ENCODE measurements at places on chromosomes 2 and 18. TPM values are rescaled to one million over a fixed set of nuclear protein-coding genes. Genes with fewer than 3 reads are reported as not detected.
A peak's percentile ranks its signal among the peaks of the same experiment; 100 is the strongest.

HAAO gene
- 14.8 TPM for total RNA-seq

GRCh38 chr18:70662588-70662987 lies 373.7 kb downstream of the SOCS6 start:
- no peak for DNase-seq
- no peak overlapping the region for H3K27ac ChIP-seq
- no peaks in the 10 kb centered on the region for H3K36me3 ChIP-seq
- no peaks in the 10 kb centered on the region for H3K4me1 ChIP-seq
- H3K4me3 ChIP-seq = no peak overlapping the region

DNA sequence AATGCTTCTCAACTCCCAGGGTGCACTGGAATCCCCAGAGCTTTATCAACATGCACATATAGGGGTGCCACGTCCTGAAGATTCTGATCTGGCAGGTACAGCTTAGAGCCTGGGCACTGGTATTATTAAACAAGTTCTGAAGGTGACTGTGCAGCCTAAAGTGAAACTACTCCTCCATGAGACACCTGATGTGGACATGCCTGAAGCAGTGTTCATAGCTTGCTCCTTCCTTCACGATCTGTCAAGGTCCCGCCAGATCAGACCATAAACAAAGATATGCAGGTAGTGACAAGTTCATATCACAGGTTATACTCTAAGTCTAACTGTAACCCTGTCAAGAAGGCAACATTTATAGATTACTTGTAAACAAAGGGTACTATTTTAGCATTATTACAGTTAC lies 65.3 kb upstream of the DNER start:
- H3K27ac ChIP-seq = no peak overlapping the region
- peaks cover 2% of the 10 kb centered on the region for H3K4me1 ChIP-seq
- DNase-seq = no peak
- H3K4me3 ChIP-seq = no peak overlapping the region
- H3K36me3 ChIP-seq = peaks cover 38% of the 10 kb centered on the region

GRCh38 chr2:37926635-37927034 lies 1.5 kb downstream of the RMDN2 start:
- no peak overlapping the region for H3K4me3 ChIP-seq
- no peaks in the 10 kb centered on the region for H3K36me3 ChIP-seq
- no peak for DNase-seq
- no peaks in the 10 kb centered on the region for H3K27me3 ChIP-seq
- H3K4me1 ChIP-seq = peaks cover 6% of the 10 kb centered on the region
- no peak overlapping the region for H3K27ac ChIP-seq

DNA sequence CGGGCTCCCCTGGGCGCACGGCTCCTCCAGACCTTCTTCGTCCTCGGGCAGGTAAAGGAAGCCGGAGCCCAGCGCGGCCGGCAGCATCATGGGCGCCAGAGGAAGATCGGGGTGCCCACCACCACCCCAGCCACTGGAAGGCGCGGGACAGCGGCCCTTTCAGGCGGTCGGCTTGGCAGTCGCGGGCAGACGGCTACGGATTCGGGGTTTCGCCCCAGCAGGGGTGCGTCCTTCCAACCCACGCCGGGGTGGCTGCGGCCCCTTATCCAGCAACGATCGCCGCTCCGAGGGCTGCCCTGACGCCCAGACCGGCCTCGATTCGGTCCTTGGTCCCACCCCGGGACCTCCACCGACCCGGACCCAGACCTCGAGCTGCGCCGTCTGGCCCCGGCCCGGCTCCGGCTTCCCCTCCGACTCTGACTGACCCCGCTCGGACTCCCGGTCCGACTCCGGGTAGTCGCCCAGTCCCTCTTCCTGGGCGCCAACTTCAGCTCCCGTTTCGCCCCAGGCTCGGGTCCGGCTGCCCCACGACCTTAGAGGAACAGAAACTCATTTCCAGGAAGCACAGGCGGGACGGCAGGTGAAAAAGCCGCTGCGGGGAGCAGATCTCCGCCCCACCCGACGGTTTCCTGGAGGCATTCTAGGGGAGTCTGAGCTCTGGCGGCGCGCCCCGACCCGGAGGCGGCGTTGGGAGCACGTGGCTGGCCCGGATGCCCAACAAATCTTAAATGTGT lies 30.2 kb upstream of the SSB start:
- peak overlapping the region; percentile 21 for H3K4me3 ChIP-seq
- no peak overlapping the region for H3K27ac ChIP-seq
- peaks cover 5% of the 10 kb centered on the region for H3K4me1 ChIP-seq

DNA sequence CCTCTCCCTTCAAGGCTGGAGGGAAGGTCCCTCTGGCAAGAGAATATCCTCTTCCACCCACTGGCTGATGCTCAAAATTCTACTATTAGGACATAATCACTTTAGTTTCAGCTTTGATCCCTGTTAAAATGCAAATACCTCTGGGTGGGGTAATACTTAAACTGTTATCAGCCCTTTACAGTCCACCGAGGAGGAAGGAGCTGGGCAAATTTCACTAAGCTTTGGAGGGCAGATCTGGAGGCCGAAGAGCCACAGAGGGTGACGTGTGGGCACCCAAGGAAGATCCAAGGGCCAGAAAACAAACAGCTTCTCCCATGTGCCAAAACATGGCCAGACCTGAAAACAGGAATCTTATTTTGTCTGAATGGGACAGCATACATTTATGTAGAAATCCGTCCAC lies 74.6 kb upstream of the BCL11A start:
- H3K4me1 ChIP-seq = no peaks in the 10 kb centered on the region
- H3K4me3 ChIP-seq = no peak overlapping the region
- H3K36me3 ChIP-seq = no peaks in the 10 kb centered on the region
- DNase-seq = no peak
- H3K27me3 ChIP-seq = no peaks in the 10 kb centered on the region

All from muscle of leg (tissue), 16 donors.